ENCODE measurements at places on chromosomes 2 and 18.

DNA sequence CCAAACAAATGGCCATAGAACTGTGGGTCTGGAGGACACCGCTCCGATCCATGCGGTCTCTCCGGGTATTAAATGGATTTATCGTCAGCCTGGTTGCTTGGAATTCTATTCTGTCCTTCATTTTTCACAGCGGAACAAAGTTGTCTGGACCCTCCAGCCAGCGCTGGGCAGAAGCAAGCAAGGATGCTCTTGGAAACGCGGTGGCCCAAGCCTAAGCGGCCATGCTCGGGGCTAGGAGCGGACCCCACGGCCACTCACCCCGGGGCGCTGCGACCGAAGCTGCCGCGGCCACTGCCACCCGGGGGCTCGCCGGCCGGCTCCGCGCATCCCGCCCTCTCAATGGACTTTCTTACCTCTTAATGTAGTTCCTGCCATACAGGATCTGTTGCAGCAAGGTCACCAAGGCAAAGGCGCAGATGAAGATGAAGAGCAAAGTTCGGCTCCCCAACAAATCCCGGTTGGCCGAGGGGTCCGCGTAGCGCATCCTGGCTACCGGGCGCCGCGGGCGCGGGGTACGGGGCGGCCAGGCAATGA lies 761 bp downstream of the ST8SIA5 start:
- DNase-seq: no peak

- no peak for DNase-seq
Observed at GRCh38 chr18:37709740-37710139, 144.1 kb upstream of the CELF4 start.

DNA sequence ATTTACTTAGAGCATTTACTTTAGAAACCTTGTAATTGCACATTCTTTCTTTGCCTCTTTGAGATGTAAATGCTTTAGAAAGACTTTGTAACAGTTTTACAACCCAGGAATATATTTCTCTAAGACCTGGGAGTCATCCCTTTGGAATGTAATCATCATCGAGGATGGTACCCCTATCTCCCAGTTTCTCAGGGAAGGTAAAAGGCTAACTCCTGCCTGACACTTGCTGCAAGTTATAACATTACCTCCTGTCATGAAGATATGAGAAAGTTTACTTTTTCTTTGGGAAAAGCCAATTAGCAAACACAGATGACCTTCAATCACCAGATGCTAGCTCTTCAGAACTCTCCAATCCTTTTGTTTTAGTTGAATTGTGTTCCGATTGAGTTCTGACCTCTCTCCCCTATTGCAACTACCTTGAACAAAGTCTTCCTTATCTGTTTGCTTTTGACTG lies 420.3 kb upstream of the FSIP2 start:
- DNase-seq: no peak

DNA sequence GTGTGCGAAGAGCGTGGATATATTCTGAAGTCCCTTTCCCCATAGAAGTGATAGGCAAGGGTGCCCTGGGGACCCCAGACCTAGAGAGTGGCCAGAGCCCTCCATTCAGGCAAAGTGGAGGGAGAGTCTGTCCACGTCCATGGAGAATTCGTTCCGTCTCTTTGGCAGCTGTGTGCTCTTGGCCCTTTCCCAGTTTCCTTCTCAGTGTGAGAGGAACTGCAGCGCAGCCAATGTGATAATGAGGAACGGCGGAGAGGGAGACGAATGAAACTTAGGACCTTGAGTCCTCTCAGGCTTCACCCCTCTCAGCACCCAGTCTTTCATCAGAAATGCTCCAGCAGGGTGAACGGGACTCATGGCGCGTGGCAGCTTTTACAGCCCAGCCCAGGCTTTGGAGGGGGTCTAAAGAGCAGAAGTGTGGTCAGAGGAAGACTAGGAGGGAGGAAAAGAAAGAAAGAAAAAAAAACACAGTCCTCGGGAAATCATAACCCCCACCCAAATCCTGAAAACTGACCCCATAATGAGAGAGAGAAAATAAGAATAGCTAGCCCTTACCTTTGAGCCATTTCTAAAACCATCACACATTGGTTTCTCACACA lies 95.0 kb upstream of the RIOK3 start:
- DNase-seq: no peak

DNA sequence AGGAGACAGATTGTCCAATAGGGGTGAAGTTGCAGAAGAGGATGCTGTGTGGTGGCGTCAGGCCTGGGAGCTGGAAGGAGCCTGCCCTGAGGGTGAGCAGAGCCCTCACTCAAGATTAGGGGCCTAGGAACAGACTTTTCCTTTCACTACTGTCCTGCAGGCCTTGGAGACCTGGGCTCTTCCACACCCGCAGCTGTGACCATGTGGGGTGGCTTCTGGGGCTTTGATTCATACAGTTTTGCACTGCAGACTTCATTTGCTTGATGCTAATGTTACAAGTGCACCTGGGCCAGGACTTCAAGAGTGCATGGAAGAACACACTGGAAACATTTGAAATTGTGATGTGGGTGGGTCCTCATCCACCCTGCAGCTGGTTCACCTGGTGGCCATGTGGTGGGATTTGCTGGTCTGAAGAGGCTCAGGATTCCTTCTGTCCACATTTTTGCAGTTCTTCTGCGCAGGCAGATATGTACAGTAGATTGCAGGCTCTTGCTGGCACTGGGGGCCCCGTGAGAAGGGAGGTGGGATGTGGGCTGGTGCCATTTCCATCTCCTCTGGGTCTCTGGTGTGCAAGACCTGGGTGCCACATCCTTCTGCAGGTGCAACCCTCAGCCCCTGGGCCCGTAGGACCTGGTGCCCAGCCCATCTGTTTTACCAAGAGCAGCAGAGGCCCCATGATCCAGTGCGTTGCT lies 9.9 kb downstream of the GLI2 start:
- DNase-seq: no peak

- no peak for DNase-seq
Observed at GRCh38 chr2:50125246-50125645, 906.7 kb downstream of the NRXN1 start.

GRCh38 chr2:9419541-9419940 lies 3.8 kb downstream of the ITGB1BP1 start:
- DNase-seq: no peak

DNA sequence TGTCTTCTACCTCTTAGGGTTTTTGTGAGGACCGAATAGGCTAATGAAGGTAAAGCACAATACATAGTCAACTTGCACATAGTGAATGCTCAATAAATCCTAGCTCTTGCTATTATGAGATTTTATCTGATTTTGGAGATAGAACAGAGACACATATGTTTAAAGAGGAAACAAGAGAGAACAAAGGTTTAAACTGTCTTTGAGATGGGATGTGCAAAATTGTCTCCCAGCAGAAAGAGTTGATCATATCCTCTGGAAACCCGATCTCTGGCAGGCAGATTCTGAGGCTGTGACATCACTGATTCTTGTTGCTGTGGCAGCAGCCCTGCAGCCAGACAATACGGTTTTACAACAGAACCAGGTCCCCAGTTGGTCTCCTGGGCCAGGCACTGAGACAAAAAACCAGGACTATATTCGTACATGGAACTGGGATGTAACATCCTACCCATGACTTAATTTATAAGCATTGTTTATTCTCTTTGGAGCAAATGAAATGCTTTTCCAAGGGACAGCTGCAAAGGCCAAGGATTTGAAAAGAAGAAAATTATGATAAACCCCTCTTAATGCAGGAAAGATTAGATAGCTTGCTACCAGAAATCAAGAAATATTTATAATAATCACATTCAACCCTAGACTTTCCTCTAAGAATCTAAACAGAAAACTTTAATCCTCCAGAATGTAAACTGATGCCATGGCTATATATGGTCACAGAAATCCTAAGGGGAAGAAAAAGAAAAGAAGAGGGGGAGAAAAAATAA lies 80.2 kb downstream of the SLC8A1 start:
- no peak for DNase-seq
